A673 (cell line): ENCODE measurements at places on chromosomes 16 and 17. TPM values are rescaled to one million over a fixed set of nuclear protein-coding genes. Genes with fewer than 3 reads are reported as not detected.
A peak's percentile ranks its signal among the peaks of the same experiment; 100 is the strongest.

The NDRG4 gene
- total RNA-seq = 0.28 and 0.66 TPM in 2 replicates

DNA sequence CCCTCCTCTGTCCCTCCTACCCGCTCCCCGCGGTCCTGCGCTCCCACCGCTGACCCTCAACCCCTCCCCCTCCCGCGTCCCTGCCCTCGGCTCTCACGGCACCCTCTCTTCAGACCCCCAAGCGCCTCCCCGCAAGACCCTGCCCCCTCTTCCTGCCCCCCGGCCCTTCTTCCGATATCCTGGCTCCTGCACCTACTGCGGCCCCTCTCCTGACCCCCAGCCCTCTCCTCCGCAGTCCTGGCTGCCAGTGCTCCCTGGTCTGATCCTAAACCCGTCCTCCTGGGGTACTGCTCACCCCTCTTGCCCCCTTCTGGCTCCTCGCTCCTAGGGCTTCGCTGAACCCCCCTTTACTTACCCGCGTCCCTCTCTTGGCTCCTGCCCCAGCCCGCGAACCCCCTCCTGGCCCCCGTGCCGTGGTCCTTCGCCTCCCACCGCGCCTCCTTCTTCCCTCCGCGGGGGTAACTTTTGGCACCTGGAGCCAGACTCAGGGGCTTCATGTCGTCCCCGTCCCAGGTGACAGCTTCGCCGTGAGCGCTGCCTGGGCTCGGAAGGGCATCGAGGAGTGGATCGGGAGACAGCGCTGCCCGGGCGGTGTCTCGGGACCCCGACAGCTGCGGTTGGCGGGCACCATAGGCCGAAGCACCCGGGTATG lies 839 bp downstream of the NKD1 start:
- no peak for DNase-seq

GRCh38 chr17:21538615-21539014 lies 153.7 kb upstream of the KCNJ18 start:
- DNase-seq = no peak

GRCh38 chr17:77061669-77062068 lies 79.1 kb upstream of the SEC14L1 start:
- DNase-seq = no peak

The SLFN14 gene
- not detected in 2 replicates for total RNA-seq

The CA5A gene
- total RNA-seq = not detected in 2 replicates

GRCh38 chr16:54446639-54447038 lies 160.1 kb upstream of the IRX3 start:
- peak; percentile 92 for DNase-seq

DNA sequence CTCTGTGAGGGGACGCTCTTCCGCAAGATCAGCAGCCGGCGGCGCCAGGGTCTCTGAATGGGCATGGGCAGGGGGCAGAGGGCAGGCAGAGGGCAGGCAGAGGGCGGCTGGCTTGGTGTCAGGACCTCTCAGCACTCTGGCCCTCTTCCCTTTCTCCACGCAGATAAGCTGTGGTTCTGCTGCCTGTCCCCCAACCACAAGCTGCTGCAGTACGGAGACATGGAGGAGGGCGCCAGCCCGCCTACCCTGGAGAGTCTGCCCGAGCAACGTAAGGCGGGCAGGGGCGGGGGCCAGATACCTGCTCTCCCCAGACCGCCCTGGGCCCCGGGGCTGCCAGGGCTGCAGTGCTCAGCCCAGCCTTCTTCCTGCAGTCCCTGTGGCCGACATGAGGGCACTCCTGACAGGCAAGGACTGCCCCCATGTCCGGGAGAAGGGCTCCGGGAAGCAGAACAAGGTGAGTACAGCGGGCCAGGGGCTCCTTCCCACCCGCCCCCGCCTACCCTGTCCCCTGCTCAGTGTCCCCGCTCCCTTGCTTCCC lies 4.1 kb downstream of the ELMO3 start:
- no peak for DNase-seq

The MKS1 gene
- total RNA-seq = 28.1 and 38.7 TPM in 2 replicates

The AGRP gene
- total RNA-seq = not detected in 2 replicates

- no peak for DNase-seq
Observed at GRCh38 chr16:12337871-12338655, 361.5 kb downstream of the SNX29 start.

DNA sequence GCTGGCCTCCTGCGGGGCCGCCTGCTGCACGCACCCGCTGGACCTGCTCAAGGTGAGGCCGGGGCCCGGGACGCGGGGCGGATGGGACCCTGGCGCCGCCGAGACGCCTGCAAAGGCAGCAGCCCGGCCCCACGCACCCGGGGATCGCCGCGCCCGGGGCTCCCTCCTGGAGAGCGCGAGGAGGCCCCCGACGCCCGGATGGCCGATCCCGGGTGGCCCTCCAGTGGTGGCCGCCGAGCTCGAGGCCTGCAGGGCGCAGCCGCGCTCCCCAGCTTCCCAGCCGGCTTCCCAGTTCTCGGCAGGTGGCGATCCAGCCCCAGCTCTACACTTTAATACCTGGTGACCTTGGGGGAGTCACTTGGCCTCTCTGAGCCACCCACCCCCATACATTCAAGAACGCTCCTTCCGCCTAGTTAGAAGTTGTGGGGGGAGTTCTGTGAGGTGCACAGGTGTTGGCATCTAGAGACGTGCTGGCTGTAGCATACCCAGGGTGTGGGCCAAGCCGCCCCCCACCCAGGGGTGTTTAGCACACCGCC lies 452 bp downstream of the SLC25A10 start:
- no peak for DNase-seq

GRCh38 chr16:20216591-20217217 lies 110.6 kb downstream of the GP2 start:
- no peak for DNase-seq

DNA sequence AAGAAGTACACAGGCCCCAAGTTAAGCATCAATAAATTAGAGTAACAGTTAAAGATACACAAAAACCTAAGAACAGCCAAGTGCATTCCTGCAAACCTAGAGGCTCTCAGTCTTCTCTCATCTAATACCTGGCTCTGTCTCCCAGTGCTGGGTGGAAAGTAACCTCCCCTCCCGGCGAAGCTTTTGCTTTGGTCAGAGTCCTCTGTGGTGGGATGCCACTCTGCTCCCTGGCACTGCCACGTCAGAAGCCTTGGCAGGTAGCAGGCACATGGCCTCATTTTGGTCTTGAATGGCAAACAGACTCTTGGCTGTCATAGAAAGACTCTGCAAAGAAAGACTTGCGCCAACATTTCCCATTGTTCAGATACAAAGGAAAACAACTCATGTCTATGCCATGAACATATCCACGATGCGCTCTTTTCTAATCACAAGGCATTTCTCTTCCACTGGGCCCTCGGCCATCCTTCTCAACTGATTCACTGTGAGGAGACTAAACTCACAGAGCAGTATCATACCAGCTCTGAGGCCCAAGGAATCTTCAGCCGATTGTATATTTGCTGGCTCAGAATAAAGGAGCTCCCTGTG lies 21.2 kb downstream of the MTHFSD start:
- DNase-seq = no peak

The CD7 gene
- total RNA-seq = not detected in 2 replicates

- DNase-seq = no peak
Observed at GRCh38 chr16:1338119-1338730, 4.8 kb downstream of the BAIAP3 start.

DNA sequence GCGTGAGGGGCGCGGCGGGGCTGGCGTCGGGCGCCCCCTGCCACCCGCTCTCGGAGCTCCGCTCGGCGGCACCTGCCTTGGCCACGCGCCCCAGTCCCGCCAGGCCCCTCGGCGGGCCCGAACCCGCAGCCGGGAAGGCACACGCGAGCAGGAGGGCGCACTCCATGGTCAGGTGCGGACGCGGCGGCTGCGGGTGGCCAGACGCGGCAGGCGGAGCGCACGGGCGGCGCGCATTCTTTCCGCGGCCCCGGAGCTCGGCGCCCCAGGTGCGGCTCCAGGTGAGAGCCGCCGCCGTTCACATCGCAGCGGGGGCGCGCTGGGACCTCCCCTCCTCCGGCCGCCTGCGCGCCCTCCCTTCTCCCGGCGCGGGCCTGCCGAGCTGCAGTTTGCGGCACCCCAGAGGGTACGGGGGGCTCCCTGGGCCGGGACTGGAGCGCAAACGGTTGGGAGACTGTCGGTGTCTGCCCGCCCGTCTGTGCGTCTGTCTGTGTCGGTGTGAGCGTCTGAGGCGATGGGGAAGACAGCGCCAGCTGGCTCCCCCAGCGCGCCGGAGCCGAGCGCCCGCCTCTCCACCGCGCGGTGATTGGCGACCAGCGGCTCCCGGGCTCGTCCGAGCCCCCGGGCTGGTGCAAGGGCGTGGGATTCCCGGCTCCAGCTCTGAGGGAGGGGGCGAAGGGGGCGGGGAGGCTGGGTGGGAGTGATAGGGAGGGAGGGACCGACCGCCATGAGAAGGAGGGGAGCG lies at the start of gene ADAMTS18:
Gene ADAMTS18 (minus strand): TSS at position 505 of the 742 bp plus-strand sequence. CDS start 339 bp downstream, at position 166.
- no peak for DNase-seq

DNA sequence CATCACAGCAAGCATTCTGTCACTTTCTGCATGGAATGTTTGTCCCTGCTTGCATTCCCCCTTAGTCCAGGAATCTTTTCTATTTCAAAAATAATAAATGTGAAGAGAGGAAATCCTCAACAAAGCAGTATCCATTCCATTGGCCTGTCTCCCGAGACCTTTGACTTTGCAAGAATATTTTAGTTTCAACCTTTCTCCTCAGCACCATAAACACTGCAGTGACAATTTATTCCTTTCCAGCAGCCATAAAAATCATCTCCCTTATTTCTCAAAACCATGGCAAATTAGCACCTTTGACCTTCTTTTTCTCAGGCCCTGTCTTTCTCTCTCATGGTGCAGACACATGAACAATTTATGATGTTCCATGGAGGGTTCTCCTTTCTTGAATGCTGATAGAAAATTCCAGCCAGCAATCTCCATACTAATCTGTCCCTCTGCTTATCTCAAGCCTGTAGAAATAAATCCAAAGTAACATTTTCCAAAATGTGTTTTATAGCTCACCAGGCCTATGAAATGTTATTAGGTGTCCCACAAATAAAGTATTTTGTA lies 352.1 kb upstream of the CCL2 start:
- DNase-seq = no peak
